ENCODE measurements at places on chromosomes 12 and 14. TPM values are rescaled to one million over a fixed set of nuclear protein-coding genes. Genes with fewer than 3 reads are reported as not detected.
A peak's percentile ranks its signal among the peaks of the same experiment; 100 is the strongest.

GRCh38 chr12:17342381-17342961 lies 736.5 kb upstream of the LMO3 start:
- H3K27ac ChIP-seq: no peak overlapping the region
- no peaks in the 10 kb centered on the region for H3K36me3 ChIP-seq
- no peaks in the 10 kb centered on the region for H3K4me1 ChIP-seq
- no peaks in the 10 kb centered on the region for H3K27me3 ChIP-seq

DNA sequence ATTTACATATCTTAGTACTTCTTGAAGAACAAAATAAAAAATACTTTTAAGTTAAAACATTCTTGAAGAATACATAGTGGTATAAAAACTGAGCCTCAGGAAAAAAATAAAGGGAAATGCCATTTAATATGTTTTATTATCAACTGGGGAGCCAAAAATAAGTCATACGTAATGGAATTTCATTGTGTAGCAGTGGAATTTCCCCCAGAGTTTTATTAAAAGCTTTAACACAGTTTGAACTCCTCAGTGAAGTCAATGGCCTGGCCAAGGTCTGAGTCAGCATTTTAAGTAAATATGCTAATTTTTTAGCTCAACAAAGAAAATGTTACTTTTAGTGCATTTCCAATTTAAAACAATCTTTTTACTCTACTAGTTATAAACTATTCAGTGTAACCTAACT lies 350.1 kb upstream of the ATP2B1 start:
- H3K27ac ChIP-seq: peak overlapping the region; percentile 54
- H3K4me1 ChIP-seq: no peaks in the 10 kb centered on the region
- no peaks in the 10 kb centered on the region for H3K36me3 ChIP-seq
- H3K4me3 ChIP-seq: no peak overlapping the region
- no peaks in the 10 kb centered on the region for H3K27me3 ChIP-seq
- peak; percentile 91 for DNase-seq

- no peak overlapping the region for H3K27ac ChIP-seq
- no peaks in the 10 kb centered on the region for H3K27me3 ChIP-seq
- peak; percentile 71 for DNase-seq
Measured at GRCh38 chr14:99133636-99134515, 138.1 kb downstream of the BCL11B start.

- H3K27ac ChIP-seq: no peak overlapping the region
- no peaks in the 10 kb centered on the region for H3K4me1 ChIP-seq
- H3K4me3 ChIP-seq: no peak overlapping the region
Measured at GRCh38 chr12:82833481-82833880, 146.8 kb downstream of the TMTC2 start.

DNA sequence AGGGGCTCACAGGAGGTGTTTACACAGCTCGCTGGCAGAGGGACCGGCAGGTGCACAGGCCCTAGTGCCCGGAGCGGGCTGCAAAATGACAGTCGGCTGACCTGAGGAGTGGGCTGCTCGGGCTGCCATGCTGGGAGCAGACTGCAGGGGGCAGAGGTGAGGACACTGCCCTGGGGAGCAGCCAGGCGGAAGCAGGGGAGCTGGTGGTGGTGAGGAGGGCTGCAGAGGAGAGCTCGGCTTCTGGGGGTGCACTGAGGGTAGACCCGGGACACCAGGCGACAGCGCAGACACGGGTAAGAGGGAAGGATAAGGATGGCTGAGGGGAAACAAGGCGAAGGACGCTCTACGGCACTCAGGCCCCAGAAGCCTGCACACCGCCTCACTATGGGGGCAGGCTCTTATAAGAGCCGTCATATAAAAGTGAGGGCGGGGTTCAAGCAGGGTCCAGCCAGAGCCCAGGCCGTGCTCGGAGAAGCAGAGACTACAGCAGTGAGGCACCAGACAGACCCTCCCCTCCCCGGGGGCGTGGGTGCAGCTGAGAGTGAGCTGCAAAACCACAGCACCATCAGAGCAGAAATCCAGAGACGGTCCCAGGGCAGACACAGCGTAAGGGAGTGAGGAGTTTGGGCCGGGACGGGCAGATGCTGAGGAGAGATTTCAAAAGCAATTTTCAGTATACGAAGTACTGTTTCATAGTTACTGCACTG lies 62.5 kb downstream of the CCDC88C start:
- H3K4me1 ChIP-seq: no peaks in the 10 kb centered on the region
- H3K36me3 ChIP-seq: no peaks in the 10 kb centered on the region
- no peaks in the 10 kb centered on the region for H3K27me3 ChIP-seq
- DNase-seq: no peak
- H3K27ac ChIP-seq: no peak overlapping the region

GRCh38 chr12:115983226-115983798 lies 294.2 kb downstream of the MED13L start:
- DNase-seq: no peak
- H3K36me3 ChIP-seq: peaks cover 31% of the 10 kb centered on the region
- no peaks in the 10 kb centered on the region for H3K27me3 ChIP-seq
- H3K27ac ChIP-seq: no peak overlapping the region
- no peak overlapping the region for H3K4me3 ChIP-seq
- no peaks in the 10 kb centered on the region for H3K4me1 ChIP-seq

DNA sequence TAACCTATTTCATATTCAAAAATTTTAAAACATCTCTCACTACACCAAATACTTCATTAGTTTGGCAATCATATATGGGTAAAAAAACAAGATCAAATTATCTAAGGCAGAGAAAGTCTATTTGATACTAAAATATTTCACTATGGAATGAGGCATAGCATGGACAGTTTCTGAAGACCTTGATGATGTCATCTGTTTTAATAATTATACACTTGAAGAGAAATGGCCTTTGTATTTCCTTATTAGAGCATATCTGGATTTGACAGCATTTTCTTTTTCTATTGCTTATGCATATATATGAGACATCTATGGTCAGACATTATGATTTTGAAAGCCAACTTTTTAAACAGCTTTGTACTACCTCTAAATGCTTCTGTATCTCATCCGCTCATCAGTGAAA lies 88.6 kb downstream of the DDHD1 start:
- H3K36me3 ChIP-seq: no peaks in the 10 kb centered on the region
- DNase-seq: no peak
- no peaks in the 10 kb centered on the region for H3K27me3 ChIP-seq
- H3K4me1 ChIP-seq: no peaks in the 10 kb centered on the region
- H3K27ac ChIP-seq: no peak overlapping the region

GRCh38 chr12:93862424-93862823 lies 185.2 kb downstream of the CRADD start:
- no peaks in the 10 kb centered on the region for H3K27me3 ChIP-seq
- no peak overlapping the region for H3K27ac ChIP-seq
- DNase-seq: no peak
- no peak overlapping the region for H3K4me3 ChIP-seq
- H3K4me1 ChIP-seq: no peaks in the 10 kb centered on the region

GRCh38 chr12:39956725-39957124 lies 149.2 kb downstream of the SLC2A13 start:
- H3K27me3 ChIP-seq: no peaks in the 10 kb centered on the region
- H3K4me3 ChIP-seq: no peak overlapping the region
- H3K36me3 ChIP-seq: no peaks in the 10 kb centered on the region
- no peak for DNase-seq
- H3K27ac ChIP-seq: no peak overlapping the region

DNA sequence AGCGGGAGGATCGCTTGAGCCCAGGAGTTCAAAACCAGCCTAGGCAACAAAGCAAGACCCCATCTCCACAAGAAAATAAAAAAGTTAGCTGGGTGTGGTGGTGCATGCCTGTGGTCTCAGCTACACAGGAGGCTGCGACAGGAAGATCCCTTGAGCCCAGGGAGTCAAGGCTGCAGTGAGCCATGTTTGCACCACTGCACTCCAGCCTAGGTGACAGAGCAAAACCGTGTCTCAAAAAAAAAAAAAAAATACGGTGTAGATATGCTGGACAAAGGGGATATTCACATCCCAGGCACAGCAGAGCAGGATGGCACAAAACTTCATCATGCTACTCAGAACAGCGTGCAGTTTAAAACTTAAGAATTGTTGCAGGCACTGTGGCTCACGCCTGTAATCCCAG lies 24.8 kb upstream of the STRN3 start:
- DNase-seq: no peak

DNA sequence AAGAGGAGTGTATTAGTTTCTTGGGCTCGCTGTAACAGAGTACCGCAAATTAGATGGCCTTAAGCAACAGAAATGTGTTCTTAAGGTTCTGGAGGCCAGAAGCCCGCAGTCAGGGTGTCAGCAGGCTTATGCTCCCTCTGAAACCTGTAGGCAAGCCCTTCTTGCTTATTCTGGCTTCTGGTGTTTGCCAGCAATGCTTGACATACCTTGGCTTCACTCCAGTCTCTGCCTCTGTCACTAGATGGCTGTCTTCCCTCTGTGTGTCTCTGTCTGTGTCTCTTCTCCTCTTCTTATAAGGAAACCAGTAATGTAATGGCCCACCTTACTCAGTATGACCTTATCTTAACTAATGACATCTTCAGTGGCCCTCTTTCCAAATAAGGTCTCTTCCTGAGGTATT lies 85.1 kb downstream of the DERA start:
- H3K27ac ChIP-seq: no peak overlapping the region
- DNase-seq: no peak
- no peaks in the 10 kb centered on the region for H3K36me3 ChIP-seq
- H3K4me3 ChIP-seq: no peak overlapping the region
- no peaks in the 10 kb centered on the region for H3K27me3 ChIP-seq

DNA sequence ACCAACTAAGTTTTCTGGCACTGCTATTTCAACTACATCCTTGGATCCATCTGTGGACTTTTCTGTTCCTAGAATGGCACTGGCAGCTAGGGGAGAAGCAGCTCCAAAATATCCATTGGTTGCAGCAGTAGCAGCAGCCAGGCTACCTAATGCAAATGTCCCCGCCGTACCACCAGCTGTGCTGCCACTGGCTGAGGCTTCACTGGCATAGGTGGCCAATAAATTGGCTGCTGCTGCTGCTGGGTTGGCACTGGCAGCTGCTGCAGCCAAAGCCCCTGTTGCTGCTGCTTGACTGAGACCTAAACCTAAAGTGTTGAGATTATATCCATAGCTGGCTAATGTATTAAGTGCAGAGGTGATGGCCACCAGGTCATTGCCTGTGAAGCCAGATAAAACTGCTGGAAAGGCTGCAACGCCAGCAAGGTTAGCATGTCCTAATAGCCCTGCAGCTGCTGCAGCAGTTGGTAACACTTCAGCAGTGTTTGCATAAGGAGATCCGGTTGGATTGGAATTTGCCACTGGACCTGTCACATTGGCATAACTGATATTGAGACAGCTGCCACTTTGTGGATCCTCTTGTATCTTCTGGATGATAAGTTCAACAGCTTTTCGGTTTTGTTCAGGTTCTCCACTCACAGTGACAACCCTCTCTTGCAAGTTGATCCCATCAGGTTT lies 149.5 kb downstream of the NOVA1 start:
- no peak overlapping the region for H3K4me3 ChIP-seq
- DNase-seq: no peak
- no peaks in the 10 kb centered on the region for H3K36me3 ChIP-seq
- H3K27me3 ChIP-seq: no peaks in the 10 kb centered on the region
- H3K27ac ChIP-seq: no peak overlapping the region

GRCh38 chr12:54723379-54724256 lies 75.5 kb upstream of the DCD start:
- H3K27me3 ChIP-seq: no peaks in the 10 kb centered on the region
- H3K4me3 ChIP-seq: no peak overlapping the region
- no peak overlapping the region for H3K27ac ChIP-seq
- H3K36me3 ChIP-seq: no peaks in the 10 kb centered on the region
- DNase-seq: peak; percentile 8
- H3K4me1 ChIP-seq: peaks cover 7% of the 10 kb centered on the region

- no peaks in the 10 kb centered on the region for H3K36me3 ChIP-seq
- no peaks in the 10 kb centered on the region for H3K4me1 ChIP-seq
Measured at GRCh38 chr14:34098045-34098984, 147.4 kb upstream of the EGLN3 start.

DNA sequence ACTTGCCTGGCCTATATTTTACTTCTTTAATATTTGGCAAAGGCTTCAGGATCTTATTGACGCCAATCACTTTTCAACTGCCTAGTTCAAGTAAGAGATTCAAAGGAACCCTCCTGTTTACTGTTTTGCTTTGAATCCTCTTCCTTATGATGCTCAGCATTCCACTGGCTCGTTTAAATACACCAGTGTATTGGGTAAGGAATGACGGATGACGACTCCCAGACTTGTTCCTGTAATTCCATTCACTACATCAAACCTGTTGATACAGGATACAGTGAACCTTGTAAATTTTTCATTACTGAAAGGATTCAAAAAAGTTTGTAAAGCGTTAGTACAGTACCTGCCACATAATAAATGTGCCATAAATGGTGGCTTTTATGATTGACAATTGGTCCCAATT lies 1.7 kb upstream of the SYCP3 start:
- no peak overlapping the region for H3K27ac ChIP-seq
- no peak overlapping the region for H3K4me3 ChIP-seq
- no peaks in the 10 kb centered on the region for H3K27me3 ChIP-seq
- H3K36me3 ChIP-seq: no peaks in the 10 kb centered on the region
- H3K4me1 ChIP-seq: no peaks in the 10 kb centered on the region

- DNase-seq: no peak
- no peaks in the 10 kb centered on the region for H3K4me1 ChIP-seq
- H3K36me3 ChIP-seq: no peaks in the 10 kb centered on the region
- no peaks in the 10 kb centered on the region for H3K27me3 ChIP-seq
- H3K27ac ChIP-seq: no peak overlapping the region
Measured at GRCh38 chr12:127383281-127383680, 883.7 kb upstream of the TMEM132C start.

DNA sequence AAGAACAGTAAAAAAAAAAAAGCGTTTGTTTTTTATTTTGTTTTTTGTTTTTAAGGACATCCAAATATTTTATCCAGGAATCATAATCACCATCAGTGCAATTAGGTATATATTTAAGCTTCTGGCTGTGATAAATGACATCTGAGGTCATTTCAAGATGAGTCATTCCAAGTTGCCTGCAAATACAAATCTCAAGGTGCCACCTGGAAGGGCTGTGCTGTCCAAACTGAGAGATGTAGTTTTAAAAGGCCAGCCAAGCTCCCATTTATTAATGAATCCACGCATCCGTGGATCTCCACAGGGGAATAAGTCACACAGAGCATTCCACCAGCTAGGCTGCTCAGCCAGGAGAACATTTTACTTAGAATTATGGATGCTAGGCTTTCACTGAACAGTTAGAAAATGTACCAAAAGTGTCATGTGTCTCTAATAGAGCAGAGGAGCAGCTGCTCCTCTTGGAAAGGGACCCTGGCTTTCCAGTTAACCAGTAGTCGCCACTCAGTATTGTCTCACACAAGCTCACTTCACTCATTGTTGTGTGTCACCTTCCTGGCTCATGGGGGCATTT lies 1151.4 kb upstream of the TMEM132C start:
- no peak overlapping the region for H3K4me3 ChIP-seq
- H3K27ac ChIP-seq: no peak overlapping the region
- no peaks in the 10 kb centered on the region for H3K27me3 ChIP-seq
- no peaks in the 10 kb centered on the region for H3K36me3 ChIP-seq

- H3K4me3 ChIP-seq: no peak overlapping the region
- H3K27me3 ChIP-seq: no peaks in the 10 kb centered on the region
- no peak for DNase-seq
- no peak overlapping the region for H3K27ac ChIP-seq
- H3K36me3 ChIP-seq: no peaks in the 10 kb centered on the region
Measured at GRCh38 chr14:102125546-102125945, 14.2 kb upstream of the WDR20 start.

ERP27 gene
- 11.0 TPM for total RNA-seq

GALNT9 gene
- total RNA-seq: 20.7 TPM

POTEM gene
- not detected for total RNA-seq

LGMN gene
- total RNA-seq: 66.3 TPM

NELL2 gene
- total RNA-seq: 3.3 TPM

SENP1 gene
- total RNA-seq: 19.4 TPM

KCNK10 gene
- total RNA-seq: 0.54 TPM

NGB gene
- not detected for total RNA-seq

Measured in kidney (tissue), 22 donors.